ENCODE measurements at places on chromosomes 7 and 10.

- no peak for DNase-seq
Measured at GRCh38 chr10:47312663-47312995, 9.6 kb upstream of the GDF2 start.

DNA sequence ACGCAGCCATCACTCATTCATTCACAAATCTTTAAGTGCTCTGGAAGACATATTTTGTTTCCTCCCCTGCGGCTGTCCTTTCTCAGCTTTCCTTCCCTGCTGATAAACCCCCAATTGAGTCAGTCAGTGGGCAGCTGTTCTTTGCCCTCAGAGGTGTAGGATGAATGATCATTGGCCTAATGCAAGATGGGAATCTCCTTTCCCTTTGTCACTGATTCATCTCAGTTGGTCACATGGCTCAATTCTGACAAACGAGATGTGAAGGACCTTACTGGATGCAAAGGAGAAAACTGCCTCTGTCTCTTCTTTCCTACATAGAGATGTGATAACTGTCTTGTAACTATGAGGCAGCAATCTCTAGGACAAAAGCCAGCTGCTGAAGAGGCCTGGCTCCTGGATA is 44.6 kb downstream of the COL28A1 start:
- no peak for DNase-seq

- no peak for DNase-seq
Measured at GRCh38 chr10:43906490-43906889, 257.8 kb upstream of the ZNF32 start.

- DNase-seq: no peak
Measured at GRCh38 chr10:24958091-24958720, 5.8 kb upstream of the PRTFDC1 start.

DNA sequence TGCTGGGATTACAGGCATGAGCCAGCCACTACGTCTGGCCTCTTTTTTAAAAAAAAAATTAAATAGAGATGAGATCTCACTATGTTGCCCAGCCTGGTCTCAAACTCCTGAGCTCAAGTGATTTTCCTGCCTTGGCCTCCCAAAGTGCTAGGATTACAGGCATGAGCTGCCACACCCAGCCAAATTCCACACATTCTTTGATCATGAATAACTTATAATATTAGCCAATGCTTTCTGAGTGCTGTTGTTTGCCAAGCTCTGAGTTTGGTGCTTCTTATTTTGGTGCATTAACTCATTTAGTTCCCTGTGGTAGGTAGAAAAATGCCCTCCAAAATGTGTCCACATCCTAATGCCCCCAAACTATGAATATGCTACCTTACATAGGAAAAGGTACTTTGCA is 47.2 kb upstream of the MKI67 start:
- no peak for DNase-seq

- no peak for DNase-seq
Measured at GRCh38 chr10:119333146-119333792, 125.9 kb downstream of the GRK5 start.

DNA sequence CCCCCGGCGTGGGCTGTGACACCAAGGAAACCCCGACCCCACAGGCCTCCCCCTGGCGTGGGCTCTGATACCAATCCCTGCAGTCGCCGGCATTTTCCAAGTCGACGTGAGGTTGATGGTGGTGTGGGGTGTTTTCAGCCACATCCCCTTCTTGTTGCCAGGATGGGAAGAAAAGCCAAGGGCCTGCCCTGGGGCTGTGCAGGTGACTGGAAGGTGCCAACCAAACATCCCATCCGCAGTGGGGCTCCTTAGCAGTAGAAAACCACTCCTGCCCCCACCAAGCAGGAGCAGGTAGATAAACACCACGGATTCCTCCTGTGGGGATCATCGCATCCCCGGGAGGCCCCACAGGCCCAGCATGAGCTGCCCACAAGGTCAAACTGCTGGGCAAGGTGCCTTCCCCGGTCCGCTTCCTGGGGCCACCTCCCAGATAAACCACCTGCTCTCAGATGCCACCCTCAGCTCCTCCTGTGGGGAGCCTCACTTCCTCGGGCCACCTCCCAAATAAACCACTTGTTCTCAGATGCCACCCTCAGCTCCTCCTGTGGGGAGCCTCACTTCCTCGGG is 88.5 kb upstream of the DIP2C start:
- DNase-seq: no peak

DNA sequence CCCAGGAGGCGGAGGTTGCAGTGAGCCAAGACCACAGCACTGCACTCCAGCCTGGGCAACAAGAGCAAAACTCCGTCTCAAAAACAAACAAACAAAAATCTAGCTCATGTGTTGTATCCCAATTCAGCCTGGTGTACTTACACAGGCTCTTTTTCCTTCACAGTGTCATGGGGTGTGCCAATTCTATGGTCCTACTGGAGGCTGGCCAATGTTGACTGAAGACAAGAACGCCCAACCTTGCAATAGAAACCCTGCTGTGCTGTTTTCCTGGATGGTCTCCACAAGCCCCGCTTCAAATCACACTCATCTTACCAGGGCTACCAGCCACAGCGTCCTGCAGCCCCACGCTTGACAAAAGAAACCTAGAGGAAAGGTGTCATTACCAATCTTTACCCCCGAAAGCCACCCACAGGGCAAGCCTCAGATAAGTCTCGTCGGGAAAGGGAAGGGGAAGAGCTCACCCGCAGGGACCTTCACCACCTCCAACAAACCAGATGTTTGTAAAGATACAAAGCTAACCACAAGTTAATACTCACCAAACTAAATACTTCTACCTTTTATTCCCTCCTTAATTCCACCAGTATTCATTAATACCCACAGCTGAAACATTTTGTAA is 64.8 kb downstream of the TNS3 start:
- no peak for DNase-seq

- DNase-seq: no peak
Measured at GRCh38 chr10:113138937-113139585, 189.0 kb downstream of the TCF7L2 start.

DNA sequence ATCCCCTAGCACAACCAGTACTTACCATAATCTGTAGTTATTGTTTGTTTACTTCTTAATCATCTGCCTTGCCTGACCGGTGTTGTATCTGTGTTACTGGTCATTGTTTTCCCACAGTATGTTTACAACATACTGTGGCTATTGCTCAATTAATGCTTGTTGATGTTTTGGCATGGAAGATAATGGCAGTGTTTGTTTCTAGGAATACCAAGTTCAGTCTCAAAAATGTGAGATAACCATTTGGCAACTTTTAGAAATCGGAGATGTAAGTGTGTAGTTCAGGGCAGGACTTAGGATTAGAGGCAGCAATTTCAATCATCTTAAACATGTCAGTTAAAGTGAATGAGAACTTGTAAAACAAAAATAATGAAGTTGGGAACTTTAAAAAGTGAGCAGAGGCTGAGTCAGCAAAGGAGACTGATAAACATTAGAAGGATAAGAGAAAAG is 8.2 kb downstream of the MINDY3 start:
- no peak for DNase-seq

- DNase-seq: no peak
Measured at GRCh38 chr10:72736176-72736827, 44.4 kb downstream of the MCU start.

DNA sequence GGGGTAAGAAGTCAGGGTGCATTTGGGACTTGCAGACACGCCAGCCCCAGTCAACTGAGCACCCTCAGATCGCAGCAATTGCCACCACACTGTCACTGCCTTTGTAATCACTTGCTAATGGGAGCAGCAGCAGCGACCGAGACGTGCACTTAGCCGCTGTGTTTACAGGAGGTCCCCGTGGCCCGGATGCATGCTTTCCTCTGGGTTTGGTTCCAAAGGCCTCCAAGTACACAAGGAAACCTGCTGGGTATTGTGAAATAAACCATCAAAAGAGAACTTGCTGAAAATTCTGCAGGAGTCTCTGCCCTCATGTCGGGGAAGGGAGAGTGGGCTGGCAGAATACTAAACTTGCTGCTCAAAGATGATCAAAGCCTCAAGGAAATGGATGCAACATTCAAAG is 341.7 kb downstream of the DNAJB6 start:
- no peak for DNase-seq

GRCh38 chr7:142910481-142910880 is 23.1 kb downstream of the TRPV5 start:
- DNase-seq: no peak

DNA sequence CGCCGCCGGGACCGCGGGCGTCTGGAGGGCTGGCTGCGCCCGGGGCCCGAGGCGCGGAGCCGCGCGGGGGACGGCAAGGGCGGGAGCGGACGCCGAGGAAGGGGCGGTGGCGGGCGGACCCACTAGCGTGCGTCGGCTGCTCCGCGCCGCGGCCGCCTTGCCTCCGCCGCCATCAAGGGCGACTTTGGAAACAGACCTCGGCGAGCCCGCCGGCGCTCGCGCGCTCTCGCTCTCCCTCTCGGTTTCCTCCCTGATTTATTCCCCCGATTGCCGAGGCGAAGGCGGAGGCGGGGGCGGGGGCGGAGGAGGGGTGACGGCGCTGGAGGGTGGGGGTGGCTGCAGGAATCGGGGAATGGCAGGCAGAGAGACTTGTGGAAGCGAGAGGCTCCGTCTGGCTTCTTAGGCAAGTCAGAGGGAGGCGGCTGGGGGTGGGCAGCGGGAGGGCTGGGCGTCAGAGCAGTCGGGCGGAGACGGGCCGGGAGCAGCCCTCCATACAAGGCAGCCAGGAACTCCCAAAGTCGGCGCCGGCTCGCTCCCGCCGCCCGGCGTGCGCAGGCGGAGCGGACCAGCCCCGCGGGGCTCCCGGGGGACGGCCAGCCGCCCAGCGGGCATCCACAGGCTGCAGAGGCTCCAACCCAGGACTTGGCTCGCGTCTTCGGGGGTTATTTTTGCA is at the start of gene CACNA2D1:
TSS of gene CACNA2D1 (minus strand) at position 231 of the 673 bp plus-strand sequence.
- no peak for DNase-seq

DNA sequence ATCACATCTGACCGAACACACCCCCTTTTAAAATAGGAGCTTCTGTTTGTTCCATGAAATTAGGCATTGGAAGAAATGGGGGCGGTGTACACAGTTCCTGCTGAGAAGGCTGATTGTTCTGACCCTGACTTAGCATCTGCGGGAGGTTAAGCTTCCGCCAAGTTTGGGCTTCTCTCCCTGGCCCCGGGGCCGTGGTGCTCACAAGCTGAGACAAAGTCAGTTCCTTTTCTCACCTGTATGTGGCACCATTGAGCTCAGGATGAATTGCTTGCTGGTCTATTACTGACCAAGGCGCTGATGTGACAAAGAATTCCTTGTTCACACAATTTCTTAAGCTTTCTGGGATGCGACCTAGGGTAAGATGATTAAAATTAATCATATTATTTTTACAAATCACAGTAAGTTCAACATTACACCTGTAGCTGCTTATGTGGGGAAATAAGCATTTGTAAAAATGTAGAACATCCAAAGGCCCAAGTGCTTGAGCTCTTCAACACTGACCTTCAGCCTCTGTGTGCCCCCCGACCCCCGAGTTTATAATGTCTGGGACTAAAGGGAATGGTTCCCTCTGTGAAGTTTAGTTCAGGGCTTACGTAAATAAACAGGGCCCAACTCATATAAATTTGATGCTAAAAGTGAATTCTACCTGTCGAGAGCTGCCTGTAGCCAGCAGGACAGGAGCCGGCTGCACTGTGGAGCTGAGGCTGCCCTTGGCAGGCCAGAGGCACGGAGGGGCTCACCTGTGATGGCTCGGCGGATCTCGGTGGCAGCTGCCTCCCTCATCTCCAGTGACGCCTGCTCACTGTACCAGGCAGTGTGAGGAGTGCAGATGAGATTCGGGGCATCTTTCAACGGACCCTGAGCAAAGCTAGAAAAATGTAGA is 50.8 kb downstream of the ZRANB1 start:
- no peak for DNase-seq

- no peak for DNase-seq
Measured at GRCh38 chr10:130215931-130216231, 79.7 kb downstream of the GLRX3 start.

- no peak for DNase-seq
Measured at GRCh38 chr10:109889867-109890266, 33.4 kb downstream of the XPNPEP1 start.

DNA sequence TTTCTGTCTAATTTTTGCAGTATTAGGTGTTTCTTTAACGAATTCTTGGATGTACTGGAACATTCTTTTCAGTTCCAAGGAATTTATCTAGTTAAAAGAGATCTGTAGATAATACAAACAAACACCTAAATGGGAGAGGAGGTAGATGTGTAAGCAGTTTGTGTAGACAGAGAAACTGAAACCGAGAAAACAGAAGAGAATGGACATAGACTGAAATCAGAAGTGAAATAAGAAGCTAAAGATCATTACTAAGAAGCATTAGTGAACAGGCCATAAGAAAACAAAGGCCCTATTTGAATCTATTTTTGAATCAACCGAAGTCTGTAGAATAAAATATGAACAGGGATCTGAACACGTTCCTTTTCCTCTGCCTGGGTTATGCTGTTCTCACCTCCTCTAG is 26.5 kb upstream of the TMEM229A start:
- DNase-seq: no peak

GRCh38 chr10:35642793-35643114 is 658 bp upstream of the FZD8 start:
- DNase-seq: no peak

GRCh38 chr7:115449689-115450088 is 527.8 kb downstream of the MDFIC start:
- DNase-seq: no peak

GRCh38 chr7:6691103-6691502 is 15.6 kb downstream of the ZNF12 start:
- no peak for DNase-seq

GRCh38 chr10:69872323-69872722 is 70.6 kb downstream of the COL13A1 start:
- no peak for DNase-seq

DNA sequence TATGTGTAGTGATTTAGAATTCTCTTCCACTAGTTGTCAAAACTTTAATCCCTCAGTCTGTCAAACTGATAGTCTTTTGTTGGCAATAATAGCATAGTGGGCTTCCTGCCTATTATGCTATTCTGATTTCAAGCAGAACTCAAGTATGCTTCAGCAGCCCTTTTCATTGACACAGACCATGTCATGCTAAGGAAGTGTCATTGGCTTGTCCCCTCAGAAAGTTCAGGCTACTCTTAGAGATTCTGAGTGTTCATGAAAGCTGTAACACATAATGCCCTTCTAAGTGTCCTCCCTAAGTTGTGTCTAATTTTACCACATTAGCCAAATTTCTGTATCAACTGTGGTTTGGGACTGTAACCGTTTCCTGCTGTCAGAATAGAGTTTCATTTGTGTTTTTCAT is 198.7 kb downstream of the THSD7A start:
- no peak for DNase-seq

- no peak for DNase-seq
Measured at GRCh38 chr7:55135462-55135861, 116.6 kb downstream of the EGFR start.

GRCh38 chr7:79528421-79528820 is 75.0 kb upstream of the MAGI2 start:
- no peak for DNase-seq

- DNase-seq: no peak
Measured at GRCh38 chr7:127582361-127582760, 3.0 kb downstream of the GCC1 start.
